ENCODE measurements at places on chromosomes 2 and 18.

DNA sequence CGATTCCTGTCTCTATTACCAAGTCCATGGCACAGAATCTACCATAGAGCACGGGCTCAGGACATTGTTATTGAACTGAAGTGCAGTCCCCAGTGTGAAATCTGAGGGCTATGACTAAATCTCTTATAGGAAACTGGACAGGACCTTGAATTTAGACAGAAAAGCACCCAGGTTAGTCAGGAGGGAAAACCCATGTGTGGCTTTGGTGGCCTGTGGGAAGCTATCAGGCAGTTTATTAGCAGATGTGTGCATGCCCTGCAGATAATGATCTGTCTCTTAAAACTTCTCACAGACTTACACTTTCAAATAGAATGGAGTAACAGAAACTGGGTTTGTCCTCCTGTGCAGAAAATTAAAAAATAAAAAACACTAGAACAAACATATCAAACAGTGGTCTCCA is 610.0 kb upstream of the RAB6C start:
- DNase-seq = no peak

GRCh38 chr2:171996021-171996420 is 3.7 kb upstream of the METAP1D start:
- DNase-seq = no peak

- no peak for DNase-seq
These were observed 65.5 kb downstream of the EPB41L3 start for GRCh38 chr18:5478261-5478660.

- no peak for DNase-seq
These were observed 32.3 kb upstream of the NABP1 start for GRCh38 chr2:191645434-191646162.

- DNase-seq = peak; percentile 33
These were observed 2.6 kb downstream of the BAZ2B start for GRCh38 chr2:159613651-159614285.

DNA sequence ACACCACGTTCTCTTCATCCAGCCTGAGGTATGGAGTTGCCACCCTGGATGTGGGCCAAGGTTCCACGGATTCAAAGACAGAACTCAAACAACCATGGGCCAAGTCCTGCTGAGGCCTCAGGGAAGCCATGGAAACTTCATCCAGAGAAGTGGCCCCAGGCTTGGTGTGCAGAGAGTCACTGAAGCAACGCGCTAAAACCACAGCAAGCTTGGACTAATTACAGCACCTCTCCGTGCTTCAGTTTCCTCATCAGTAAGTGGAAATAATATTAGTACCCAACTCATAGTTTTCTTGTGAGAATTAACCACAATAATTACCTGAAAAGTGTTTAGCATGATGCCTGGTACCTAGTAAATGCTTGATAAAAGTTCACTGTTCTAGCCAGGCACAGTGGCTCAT is 19.2 kb upstream of the AP1S3 start:
- DNase-seq = no peak

DNA sequence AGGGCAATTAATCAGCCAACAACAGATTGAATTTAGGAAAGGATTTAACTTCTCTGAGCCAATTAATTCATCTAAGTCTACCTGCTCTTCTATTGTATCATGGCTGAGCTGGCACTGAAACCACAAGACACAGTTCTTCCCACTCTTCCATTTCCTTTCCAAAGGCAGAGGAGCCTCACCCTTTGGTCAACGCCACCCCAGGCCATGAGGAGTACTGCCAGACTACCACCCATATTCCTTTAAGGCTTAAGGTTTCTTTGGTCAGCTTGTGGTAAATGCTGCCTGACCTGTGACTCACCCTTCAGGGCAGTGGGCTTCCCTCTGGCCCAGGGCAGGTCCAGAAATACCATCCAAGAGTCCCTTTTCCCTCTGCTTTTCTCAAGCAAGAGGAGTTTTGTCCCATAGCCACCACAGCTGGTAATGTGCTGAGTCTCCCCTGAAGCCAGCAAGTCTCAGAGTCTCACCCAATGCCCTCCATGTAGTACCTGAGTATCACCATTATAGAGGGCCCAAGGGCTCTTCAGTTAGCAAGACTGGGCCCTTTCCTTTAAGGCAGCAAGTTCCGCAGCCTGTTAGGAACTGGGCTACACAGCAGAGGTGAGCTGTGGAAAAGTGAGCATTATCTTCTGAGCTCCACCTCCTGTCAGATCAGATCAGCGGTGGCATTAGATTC is 900.5 kb upstream of the CRIM1 start:
- DNase-seq = no peak

GRCh38 chr2:85394976-85395375 is 15.2 kb downstream of the CAPG start:
- DNase-seq = no peak

GRCh38 chr2:38076710-38077430 is 919 bp upstream of the CYP1B1 start:
- peak; percentile 74 for DNase-seq

DNA sequence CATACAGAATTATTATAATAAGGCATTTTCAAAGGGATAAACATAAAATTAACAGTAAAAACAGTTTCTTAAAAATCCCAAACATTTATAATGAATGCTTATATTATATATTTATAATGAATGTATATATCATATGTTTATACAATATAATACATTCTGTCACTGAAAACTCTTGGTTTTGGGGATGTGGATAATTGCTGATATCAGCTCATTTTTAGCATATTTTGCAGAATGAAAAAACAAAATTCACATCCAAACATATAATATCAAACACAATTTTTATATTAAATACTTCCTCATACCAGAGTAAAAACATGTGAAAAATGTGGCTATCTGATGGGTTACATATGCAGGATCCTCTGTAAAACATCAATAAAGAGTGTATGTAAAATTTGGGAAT is 202.7 kb upstream of the KLHL14 start:
- DNase-seq = no peak

DNA sequence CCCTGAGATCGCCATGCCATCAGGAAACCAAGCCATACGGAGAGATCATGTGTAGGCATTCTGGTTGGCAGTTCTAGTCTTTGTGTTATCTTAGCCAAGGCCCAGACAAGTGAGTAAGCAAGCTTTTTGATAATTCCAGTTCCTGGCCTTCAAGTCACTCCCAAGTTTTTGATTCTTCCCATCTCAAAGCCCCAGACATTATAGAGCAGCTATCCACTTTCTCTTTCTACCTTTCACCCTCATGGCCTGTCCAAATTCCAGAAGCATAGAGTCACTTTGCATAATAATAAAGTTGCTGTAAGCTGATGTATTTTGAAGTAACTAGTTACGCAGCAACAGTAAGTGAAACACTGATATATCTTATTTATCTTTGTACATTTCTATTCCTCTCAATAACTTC is 26.8 kb upstream of the IL1RL1 start:
- DNase-seq = no peak

- DNase-seq = no peak
These were observed 820.7 kb upstream of the HS6ST1 start for GRCh38 chr2:129139380-129139779.
